Stimulated activated CD4-positive, alpha-beta T cell treated with anti-CD3 and anti-CD28 coated beads, TNF-alpha, amount 100 ng/mL, for 48 hours (primary cell): ENCODE measurements at places on chromosomes 11 and 22.

DNA sequence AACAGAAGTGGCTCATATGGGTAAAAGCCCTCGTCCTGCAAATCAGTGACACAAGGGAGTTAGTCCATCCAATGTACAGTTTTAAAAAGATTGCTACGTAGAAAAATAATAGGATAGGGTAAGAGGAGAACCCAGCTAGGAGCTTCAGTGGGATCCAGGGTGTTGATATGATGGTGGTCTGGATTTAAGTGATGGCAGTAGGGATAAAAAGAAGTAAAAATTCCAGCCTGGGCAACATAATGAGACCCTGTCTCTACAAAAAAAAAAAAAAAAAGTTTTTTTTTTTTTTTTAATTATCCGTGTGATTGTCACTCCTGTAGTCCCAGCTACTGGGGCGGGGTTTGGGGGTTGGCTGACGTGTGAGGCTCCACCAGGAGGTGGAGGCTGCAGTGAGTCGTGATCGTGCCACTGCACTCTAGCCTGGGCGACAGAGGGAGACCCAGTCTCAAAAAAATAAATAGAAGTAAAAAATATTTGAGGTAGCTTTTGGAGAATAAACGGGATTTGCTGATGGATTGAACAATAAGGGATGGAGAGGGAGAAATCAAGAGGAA, 7.0 kb upstream of the L3MBTL2 start:
- peak; percentile 29 for DNase-seq

GRCh38 chr22:36116127-36116526, 44.4 kb downstream of the APOL3 start:
- DNase-seq, result no peak

DNA sequence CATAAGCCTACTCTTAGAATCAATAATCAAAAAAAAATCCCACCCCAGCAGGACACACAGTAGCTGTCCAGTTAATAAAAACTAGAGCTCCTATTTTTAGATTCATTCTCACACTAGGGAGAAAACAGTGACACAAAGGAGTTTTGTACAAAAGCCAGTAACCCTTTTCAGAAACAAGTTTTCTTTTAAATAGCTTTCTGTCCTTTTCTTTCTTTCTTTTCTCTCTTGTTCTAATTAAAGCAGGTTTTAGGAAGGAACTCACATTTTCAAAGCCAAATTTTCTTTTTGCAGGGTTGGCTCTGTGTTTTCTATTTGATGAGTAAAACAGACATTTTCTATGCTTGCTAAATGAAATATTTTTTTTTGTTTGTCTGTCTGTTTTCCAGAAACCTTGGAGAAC, 1390.7 kb downstream of the FAM181B start:
- DNase-seq, result no peak

- DNase-seq, result no peak
Observed at GRCh38 chr11:9962722-9963121, 298.8 kb downstream of the SWAP70 start.

GRCh38 chr22:37403267-37403960, 23.9 kb downstream of the ELFN2 start:
- DNase-seq, result no peak
